ENCODE measurements at places on chromosomes 7 and 10.

DNA sequence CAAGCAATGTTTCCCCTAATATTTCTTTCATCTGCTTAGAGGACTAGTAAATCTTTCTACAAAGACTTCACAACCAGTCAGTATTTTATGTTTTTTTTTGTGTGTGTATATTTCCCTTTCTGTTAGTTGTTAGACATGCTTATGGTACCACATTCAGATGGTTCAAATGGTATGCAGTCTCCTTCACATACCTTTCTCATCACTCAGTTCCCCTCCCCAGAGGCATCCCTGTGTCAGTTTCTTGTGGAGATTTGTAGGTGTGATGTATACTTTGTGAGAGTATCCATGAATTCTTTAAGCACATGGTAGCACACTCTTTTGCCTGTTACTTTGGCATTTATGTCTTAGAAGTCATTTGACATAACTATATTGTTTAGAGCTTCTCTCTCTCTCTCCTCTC, 4.4 kb downstream of the ZNF485 start:
- DNase-seq: no peak
- H3K4me1 ChIP-seq: peaks cover 10% of the 10 kb centered on the region
- H3K27ac ChIP-seq: no peak overlapping the region

DNA sequence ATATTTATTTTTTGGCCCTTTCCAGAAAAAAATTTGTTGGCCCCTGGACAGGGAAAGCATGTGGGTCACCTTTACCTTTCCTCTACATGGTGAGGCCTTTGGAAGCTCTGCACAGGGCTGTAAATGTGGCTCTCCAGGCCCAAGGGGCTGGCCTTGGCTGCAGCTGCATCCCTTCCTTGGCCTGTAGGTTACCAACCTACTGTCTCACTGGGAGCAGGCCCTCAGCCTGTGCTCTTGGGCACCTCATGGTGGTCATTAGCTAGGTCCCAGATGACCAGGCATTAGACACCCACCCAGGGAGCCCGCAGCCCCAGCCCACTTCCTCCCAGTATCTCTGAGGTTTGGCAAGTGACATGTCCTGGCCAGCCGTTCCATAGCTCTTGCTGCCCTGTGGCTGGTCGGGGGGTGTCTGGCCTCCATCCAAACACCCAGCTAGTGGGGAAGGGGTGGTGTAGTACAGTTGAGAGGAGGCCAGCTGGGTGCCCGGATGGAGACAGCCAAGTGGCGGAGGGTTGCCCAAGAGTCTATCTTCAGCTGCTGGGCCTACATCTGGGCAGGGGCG, 7.1 kb upstream of the CPA5 start:
- no peak overlapping the region for H3K27ac ChIP-seq
- no peaks in the 10 kb centered on the region for H3K36me3 ChIP-seq
- H3K4me1 ChIP-seq: peaks cover 6% of the 10 kb centered on the region
- H3K4me3 ChIP-seq: no peak overlapping the region
- H3K27me3 ChIP-seq: no peaks in the 10 kb centered on the region

- H3K36me3 ChIP-seq: no peaks in the 10 kb centered on the region
- H3K27ac ChIP-seq: no peak overlapping the region
- no peak overlapping the region for H3K4me3 ChIP-seq
- H3K4me1 ChIP-seq: no peaks in the 10 kb centered on the region
These were observed 293.7 kb downstream of the POU6F2 start for GRCh38 chr7:39271402-39271801.

DNA sequence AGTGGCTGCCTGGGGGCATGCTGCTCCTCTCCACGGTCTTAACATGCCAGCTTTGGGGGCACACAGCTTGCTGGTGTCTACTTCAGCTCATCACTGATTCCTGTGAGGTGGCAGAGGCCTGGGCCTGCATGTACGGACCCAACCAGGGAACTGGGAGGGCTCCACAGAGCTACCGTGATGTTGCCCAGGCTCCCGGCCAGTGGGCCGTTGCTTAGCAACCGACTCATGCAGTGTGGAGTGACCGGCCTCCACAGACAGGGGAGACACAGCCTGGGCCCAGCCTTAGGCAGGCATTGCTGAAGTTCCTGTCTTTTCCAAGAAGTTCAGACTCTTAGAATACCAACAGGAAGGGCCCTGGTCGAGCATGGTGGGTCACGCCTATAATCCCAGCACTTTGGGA, 25.8 kb upstream of the SH2B2 start:
- H3K27me3 ChIP-seq: no peaks in the 10 kb centered on the region
- no peaks in the 10 kb centered on the region for H3K4me1 ChIP-seq
- H3K27ac ChIP-seq: no peak overlapping the region
- DNase-seq: peak; percentile 92
- H3K36me3 ChIP-seq: no peaks in the 10 kb centered on the region
- H3K4me3 ChIP-seq: no peak overlapping the region

- no peak overlapping the region for H3K27ac ChIP-seq
- no peak overlapping the region for H3K4me3 ChIP-seq
- H3K36me3 ChIP-seq: no peaks in the 10 kb centered on the region
- H3K27me3 ChIP-seq: no peaks in the 10 kb centered on the region
- DNase-seq: peak; percentile 85
- peaks cover 12% of the 10 kb centered on the region for H3K4me1 ChIP-seq
These were observed 157.0 kb upstream of the MKLN1 start for GRCh38 chr7:131170440-131171271.

DNA sequence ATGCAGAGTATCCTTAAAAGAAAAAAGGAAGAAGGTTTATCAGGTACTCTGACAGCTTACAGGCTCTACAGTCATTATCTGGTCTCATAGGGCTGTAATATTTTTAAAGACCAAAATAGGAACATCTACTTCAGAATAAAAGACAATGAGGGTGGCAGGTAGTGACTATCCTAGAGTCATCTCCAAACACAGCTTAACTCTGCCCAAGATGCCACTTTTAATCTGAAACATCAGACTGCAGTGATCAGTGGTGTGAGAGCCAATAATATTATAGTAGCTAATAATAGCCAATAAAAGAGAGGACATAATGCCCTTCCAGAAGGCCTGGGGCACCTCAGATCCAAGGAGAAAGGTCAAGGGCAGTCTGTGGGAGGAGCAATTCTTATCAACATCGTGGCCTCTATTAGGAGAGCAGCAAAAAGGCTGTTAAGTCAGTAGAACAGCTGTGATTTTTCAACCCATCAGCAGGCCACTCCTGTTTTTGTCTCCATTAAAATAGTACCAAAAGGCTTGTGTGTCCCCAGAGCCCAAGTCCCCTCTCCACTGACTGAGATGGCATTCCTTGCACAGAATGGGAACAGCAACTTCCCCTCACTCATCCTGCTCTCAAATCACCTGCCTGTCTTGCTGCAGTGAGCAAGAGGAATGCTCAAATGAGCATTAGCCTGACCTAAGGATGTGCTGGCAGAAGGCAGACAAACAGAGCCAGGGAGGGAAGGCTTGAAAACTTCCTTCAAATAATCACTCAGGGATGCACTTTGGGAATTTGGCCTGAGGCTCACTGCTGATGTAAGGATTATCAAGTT, 20.7 kb upstream of the SPOCK2 start:
- DNase-seq: no peak
- H3K36me3 ChIP-seq: no peaks in the 10 kb centered on the region
- H3K4me1 ChIP-seq: no peaks in the 10 kb centered on the region
- H3K27me3 ChIP-seq: no peaks in the 10 kb centered on the region
- H3K27ac ChIP-seq: no peak overlapping the region

DNA sequence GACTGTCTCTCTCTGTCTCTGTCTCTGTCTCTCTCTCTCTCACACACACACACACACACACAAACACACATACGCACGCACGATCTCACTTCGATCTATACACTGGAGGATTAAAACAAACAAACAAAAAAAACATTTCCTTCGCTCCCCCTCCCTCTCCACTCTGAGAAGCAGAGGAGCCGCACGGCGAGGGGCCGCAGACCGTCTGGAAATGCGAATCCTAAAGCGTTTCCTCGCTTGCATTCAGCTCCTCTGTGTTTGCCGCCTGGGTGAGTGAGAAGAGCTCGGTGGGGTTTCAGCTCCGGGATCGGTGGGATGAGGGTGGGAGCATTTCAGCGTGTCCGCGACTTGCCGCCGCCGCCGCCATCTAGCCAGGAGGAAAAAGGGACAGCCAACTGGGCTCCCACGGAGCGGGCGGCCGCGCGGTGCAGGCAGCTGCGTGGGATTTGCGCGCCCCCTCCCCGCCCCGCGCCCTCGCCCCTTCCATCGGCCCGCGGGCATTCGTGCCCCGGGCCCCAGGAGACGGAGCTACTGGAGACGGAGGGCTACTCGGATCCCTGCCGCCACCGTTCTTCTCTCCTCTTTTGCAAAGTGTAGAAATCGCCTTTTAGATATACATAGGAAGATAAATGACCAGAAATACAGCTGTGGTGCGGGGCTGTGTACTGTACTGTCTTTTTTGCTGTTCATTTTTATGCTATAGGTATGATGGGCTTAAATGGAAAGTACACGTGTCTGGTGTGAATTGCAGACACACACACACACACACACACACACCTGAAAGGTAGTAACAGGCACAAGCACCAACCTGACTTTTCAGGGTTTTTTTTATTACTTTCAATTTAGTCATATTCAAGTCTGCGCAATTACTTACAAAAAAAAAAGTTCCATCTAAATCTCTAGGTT, 581 bp downstream of the PTPRZ1 start:
- no peaks in the 10 kb centered on the region for H3K36me3 ChIP-seq
- peaks cover 37% of the 10 kb centered on the region for H3K27me3 ChIP-seq
- H3K27ac ChIP-seq: no peak overlapping the region
- DNase-seq: peak; percentile 76

DNA sequence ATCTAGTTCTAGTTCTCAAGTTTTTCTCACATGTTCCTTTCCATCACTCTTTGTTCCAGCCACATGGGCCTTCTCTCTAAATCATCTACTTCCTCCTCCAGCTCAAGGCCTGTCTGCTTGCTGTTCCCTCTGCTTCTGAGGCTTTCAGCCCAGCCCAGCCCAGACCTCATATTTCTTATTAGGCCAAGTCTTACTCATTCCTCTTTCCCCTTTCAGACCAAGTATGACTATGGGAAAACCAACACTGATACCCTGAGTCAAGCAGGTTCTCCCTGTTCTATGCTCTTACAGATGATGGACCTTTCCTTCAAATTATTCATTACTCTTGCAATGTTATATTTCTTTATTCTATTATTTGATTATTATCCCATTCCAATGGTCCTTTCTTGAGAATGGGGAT, 80.3 kb upstream of the SEM1 start:
- H3K27ac ChIP-seq: no peak overlapping the region
- no peak overlapping the region for H3K4me3 ChIP-seq
- DNase-seq: no peak
- no peaks in the 10 kb centered on the region for H3K4me1 ChIP-seq
- no peaks in the 10 kb centered on the region for H3K36me3 ChIP-seq

GRCh38 chr7:135711139-135711469, 16.9 kb downstream of the SLC13A4 start:
- peaks cover 17% of the 10 kb centered on the region for H3K4me1 ChIP-seq
- H3K4me3 ChIP-seq: no peak overlapping the region
- H3K27ac ChIP-seq: no peak overlapping the region
- no peak for DNase-seq

- DNase-seq: no peak
- H3K27me3 ChIP-seq: peaks cover 7% of the 10 kb centered on the region
- H3K36me3 ChIP-seq: no peaks in the 10 kb centered on the region
- H3K4me1 ChIP-seq: no peaks in the 10 kb centered on the region
These were observed 103.8 kb downstream of the HTR5A start for GRCh38 chr7:155173905-155174304.

DNA sequence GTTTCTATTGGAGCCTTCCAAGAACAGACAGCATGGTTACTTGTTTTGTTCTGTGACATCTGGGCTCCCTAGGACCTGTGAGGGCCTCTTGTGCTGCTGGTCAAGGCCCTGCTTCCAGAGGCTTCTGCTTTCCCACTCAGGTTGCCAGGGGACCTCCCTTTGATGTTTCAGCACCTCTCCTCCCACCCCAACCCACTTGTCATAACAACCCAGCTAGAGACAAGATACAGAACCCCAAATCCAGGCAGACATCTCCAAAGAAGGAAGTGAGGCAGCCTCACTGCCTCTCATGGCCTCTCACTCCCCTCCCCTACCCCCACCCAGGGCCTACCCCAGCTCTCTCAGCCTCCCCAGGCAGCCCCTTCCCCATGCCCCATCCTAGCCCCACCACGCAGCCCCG, 11.3 kb downstream of the NFKB2 start:
- peak; percentile 72 for DNase-seq
- H3K4me3 ChIP-seq: no peak overlapping the region
- no peak overlapping the region for H3K27ac ChIP-seq
- peaks cover 6% of the 10 kb centered on the region for H3K4me1 ChIP-seq
- H3K36me3 ChIP-seq: peaks cover 5% of the 10 kb centered on the region

- no peak overlapping the region for H3K27ac ChIP-seq
- no peaks in the 10 kb centered on the region for H3K4me1 ChIP-seq
- no peaks in the 10 kb centered on the region for H3K36me3 ChIP-seq
- H3K4me3 ChIP-seq: no peak overlapping the region
- no peak for DNase-seq
- no peaks in the 10 kb centered on the region for H3K27me3 ChIP-seq
These were observed 154.0 kb downstream of the SUGCT start for GRCh38 chr7:40288827-40289226.

DNA sequence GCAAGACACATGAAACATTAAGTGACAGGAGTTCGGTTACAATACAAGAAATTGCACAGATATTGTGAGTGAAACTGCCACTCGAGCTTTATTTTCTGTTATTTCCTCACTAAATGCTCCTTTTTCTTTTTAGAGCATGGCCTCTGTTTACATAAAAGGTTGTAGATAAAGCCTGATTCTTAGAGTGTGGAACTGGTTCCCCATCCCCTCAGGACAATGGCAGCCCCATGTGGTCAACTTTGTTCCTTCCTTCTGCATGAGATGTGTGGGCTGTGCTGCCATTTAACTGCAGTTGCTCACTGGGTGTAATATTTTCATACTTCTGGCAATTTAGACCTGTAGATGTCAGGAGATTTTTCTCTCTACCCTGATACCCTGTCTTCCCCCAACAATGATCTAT, 70.2 kb downstream of the LRGUK start:
- no peak for DNase-seq
- H3K4me1 ChIP-seq: no peaks in the 10 kb centered on the region

DNA sequence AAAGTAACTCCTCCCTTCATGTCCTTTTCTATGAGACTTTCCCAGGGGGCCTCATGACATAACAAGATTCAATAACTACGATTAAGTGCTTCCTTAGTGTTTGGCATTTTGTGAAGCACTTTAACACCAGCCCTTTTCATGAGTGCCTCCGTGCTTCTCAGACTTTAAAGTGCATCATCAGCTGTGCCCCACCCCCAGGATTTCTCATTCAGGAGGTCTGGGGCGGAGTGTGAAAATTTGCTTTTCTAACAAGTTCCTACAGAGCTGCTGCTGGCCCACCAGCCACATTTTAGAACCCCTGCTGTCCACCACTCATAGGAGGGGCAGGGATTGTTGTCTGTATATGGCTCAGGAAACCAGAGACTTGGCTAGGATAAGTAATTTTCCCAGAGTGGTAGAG, 445.3 kb downstream of the LRMDA start:
- H3K27me3 ChIP-seq: no peaks in the 10 kb centered on the region
- H3K4me3 ChIP-seq: no peak overlapping the region
- no peaks in the 10 kb centered on the region for H3K36me3 ChIP-seq
- H3K27ac ChIP-seq: no peak overlapping the region
- DNase-seq: no peak

GRCh38 chr7:33495207-33495606, 365.8 kb downstream of the BBS9 start:
- H3K4me3 ChIP-seq: peak overlapping the region; percentile 24
- H3K36me3 ChIP-seq: no peaks in the 10 kb centered on the region
- no peaks in the 10 kb centered on the region for H3K27me3 ChIP-seq
- peak; percentile 62 for DNase-seq
- peaks cover 38% of the 10 kb centered on the region for H3K4me1 ChIP-seq

Data from osteoblast (primary cell).